Smooth muscle cell of bladder (primary cell): ENCODE measurements at places on chromosomes 11 and 22. TPM values are rescaled to one million over a fixed set of nuclear protein-coding genes. Genes with fewer than 3 reads are reported as not detected.

The KCNK4 gene
- not detected in 2 replicates for total RNA-seq

The APOL1 gene
- total RNA-seq, result 30.2 and 44.3 TPM in 2 replicates

The SHISAL1 gene
- 17.5 and 26.6 TPM in 2 replicates for total RNA-seq

The MUC5B gene
- total RNA-seq, result not detected in 2 replicates

The PHOX2A gene
- total RNA-seq, result not detected in 2 replicates

The OR52I1 gene
- total RNA-seq, result not detected in 2 replicates

The SPDYC gene
- total RNA-seq, result not detected in 2 replicates

The B4GAT1 gene
- total RNA-seq, result 28.2 and 43.2 TPM in 2 replicates

The OR56A4 gene
- not detected in 2 replicates for total RNA-seq

The TSPAN18 gene
- 0.28 TPM in 1 of 2 replicates, not detected in the other for total RNA-seq

The TP53AIP1 gene
- total RNA-seq, result not detected in 2 replicates
